ENCODE measurements at places on chromosomes 5 and 9.

DNA sequence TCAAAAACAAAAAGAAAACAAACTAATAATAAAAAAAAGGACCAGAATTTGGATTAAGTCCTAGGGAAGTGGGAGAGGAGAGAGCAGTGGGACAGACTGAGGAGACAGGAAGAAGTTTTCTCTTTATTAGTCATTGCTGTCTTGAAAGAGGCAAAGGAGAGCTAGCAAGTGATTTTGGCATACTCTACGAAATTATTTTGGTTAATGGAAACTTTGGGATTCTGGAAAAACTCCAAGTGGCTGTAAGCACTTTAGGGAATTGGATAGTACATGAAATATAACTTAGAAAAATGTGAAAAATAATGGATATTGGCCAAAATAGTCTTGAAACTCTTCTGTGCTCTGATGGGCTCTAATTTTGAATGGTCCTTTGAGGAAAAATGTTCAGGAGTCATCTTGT, 1641.8 kb upstream of the WWC1 start:
- DNase-seq, result no peak

GRCh38 chr5:57601996-57602395, 119.4 kb upstream of the ACTBL2 start:
- DNase-seq, result no peak

DNA sequence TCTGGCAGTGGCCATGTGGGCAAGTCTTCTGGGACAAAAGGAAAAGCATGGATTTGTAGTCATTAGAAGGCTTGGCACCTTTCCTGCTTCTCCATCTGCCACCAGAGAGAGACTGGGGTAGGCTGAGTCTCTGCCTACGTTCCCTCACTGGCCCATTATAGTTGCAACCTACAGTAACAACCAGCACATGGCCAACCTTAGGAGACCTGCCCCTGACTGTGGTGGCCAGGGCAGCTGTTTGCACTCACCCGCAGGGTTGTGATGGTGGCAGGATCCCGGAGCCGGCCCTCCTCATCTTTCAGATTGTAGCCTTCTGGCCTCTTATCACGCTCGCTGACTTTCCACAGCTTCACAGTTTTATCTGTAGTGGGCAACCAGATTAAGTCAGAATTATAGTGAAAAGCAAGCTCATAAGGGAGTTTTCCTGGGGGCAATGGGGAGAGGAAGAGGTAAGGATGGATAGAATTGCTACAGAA, 174.9 kb upstream of the GPR151 start:
- no peak for DNase-seq

GRCh38 chr9:21761309-21761901, 41.0 kb upstream of the MTAP start:
- DNase-seq, result no peak

- DNase-seq, result no peak
These were observed 10.9 kb downstream of the HK3 start for GRCh38 chr5:176888016-176888864.

GRCh38 chr9:100449420-100449819, 22.5 kb downstream of the MSANTD3 start:
- no peak for DNase-seq

DNA sequence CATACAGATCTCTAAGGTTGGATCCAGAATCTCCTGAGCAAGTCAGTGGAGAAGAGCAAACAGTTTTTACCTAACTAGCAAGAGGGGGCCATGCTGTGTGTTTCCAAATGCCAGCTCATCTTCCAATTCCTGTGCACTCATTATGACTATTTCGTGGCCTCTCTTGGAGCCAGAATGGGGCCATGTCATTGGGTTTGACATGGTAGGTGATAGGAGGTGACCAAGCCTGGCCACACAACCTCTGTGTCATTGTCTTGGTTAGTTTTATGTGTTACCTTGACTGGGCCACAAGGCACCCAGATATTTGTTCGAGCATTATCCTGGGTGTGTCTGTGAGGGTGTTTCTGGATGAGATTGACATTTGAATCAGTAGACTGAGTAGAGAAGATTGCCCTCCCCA, 206.2 kb downstream of the HSPA4 start:
- no peak for DNase-seq

- no peak for DNase-seq
These were observed 191.2 kb downstream of the ZNF462 start for GRCh38 chr9:107054146-107054545.

DNA sequence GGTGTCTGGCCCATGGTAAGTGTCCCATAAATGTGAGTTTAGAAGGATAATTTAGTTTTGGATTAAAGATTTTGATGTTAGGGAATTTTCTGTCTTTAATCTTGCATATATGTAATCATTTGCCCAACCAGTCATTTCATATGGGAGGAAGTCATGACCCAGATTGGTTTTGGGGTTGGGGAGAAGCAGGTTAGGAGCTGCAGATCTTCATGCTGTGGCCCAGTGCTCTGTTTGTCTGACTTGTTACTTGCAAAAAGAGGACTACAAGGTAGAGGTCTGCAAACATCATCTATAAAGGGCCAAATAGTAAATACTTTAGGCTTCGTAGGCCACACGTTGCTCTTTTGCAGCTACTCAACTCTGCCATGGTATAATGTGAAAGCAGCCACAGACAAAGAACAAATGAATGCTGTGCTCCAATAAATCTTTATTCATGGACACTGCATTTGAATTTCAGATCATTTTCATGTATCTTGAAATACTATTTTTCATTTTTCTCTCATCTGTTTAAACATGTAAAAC, 16.8 kb downstream of the OSTF1 start:
- no peak for DNase-seq

- no peak for DNase-seq
These were observed 124.2 kb downstream of the TMEM161B start for GRCh38 chr5:88144219-88145001.

DNA sequence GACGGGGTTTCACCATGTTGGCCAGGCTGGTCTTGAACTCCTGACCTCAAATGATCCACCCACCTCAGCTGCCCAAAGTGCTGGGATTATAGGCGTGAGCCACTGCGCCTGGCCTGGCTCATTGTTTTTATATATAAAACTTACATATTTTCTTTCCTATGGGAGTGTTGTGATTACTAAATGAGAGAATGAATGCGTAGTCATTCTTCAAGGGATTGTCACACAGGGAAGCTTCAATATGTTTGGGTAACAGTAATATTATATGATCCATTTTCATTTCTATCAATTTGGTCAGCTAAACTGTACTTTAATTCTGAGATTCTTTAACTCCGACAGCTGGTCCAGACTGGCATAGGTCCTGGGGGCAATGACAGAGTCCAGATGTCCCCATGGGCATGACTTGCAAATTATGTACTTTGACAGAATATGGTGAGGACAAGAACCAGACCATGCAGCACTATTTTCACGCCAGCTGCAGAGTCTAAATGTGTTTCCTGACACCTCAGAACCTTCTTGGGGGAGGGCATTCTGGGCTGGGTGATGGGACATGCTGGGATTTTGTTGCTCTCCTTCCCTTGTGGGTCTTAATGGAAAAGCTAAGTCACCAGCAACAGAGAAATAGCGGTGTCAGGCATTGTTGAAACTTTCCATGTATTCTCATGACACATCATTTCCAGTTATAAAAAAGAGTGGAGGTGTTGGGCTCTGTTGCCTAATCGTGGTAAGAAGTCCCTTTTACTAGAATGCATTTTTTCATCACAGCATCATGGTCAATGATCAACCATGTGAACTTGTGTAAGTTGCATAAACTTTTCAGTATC, 40.9 kb upstream of the TNC start:
- peak; percentile 70 for DNase-seq

GRCh38 chr9:70477907-70478480, 63.5 kb upstream of the KLF9 start:
- DNase-seq, result no peak

- no peak for DNase-seq
These were observed 366.3 kb downstream of the ICE1 start for GRCh38 chr5:5788793-5789192.

GRCh38 chr5:128667152-128667551, 129.1 kb upstream of the FBN2 start:
- no peak for DNase-seq

DNA sequence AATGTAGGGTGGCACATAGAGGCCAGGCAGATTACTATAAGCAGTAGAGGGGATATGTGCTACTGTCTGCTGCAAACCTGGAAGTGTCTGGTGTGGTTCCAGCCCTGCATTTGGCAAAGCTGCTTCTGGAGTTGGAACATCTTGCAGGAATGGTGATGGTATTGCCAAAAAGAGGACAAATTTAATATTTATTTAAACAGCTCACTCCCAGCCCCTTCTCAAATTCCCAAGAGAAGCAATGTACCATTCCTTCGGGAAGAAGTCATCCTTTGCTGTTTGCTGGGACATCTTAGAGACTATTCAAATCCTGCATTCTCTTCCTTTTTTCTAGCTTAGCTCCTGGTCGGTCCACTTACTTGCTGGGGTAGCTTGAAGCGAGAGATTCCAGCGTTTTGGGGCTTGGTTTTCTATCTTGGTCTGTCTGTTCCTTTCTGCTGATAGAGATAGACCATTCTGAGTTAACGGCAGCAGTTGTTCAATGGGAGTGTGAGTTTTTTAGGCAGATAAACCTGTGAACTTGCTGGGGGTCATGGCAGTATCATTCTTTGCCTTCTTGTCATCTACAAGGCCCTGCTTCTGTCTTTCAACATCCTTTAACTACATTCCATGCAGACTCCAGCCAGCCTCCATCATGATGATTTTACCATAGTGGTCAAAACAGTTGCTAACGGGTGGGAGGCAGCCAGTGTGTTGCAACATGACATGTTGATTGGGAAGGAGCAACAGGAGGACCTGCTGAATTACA, 69.9 kb downstream of the RCL1 start:
- DNase-seq, result no peak

DNA sequence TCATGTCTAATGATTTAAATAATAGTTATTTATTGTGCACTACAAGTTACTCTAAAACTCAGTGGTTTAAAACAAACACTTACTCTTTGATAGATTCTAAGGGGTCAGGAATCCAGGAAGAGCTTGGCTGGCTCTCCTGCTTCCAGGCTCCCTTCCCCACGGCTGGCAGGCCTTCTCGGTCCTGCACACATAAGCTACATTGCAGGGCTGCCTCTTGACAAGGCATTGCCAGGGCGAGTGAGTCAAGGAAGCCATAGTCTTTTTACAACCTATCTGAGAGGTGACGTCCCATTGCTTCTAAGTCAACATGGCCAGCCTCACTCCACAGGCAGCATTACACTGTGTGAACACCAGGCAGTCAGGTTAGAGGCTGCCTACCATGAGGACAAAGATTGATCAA, 119.8 kb downstream of the AUH start:
- no peak for DNase-seq

- no peak for DNase-seq
These were observed 30.7 kb upstream of the GPR21 start for GRCh38 chr9:123002754-123003153.

DNA sequence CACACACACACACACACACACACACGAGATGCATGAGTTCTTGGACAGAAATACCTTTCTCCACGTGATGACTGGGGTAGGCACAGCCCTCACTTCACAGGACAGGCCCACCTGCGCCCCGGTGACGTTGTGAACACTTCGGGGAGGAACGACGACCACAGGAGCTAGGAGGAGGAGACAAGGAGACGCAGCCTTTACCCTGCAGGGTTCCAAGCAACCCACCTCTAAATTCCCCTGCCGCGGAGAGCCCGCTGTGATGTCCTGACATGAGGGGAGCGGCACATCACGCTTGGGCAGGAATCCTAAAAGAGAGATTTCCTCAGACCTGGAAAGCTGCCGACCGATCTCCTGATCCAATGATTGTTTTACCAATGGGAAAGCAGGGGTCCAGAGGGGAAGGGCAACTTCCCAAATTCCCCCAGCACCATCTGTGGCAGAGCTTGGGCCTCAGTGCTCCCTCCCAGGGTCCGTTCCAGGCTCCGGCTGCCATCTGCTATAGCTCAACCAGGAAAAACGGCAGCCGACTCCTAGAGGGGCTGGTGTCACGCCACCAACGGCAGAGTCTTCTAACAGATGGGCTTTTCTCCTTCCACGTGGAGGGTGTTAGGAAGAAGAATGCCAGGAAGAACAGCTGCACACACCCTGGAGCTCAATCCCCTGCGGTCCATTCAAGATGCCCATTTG, 10.1 kb downstream of the IGFBPL1 start:
- DNase-seq, result no peak

GRCh38 chr5:65926893-65927292, 518 bp downstream of the ERBIN start:
- no peak for DNase-seq

GRCh38 chr9:34563262-34563661, 26.3 kb downstream of the CNTFR start:
- DNase-seq, result no peak

- no peak for DNase-seq
These were observed 78.3 kb upstream of the IRX1 start for GRCh38 chr5:3517348-3517747.

DNA sequence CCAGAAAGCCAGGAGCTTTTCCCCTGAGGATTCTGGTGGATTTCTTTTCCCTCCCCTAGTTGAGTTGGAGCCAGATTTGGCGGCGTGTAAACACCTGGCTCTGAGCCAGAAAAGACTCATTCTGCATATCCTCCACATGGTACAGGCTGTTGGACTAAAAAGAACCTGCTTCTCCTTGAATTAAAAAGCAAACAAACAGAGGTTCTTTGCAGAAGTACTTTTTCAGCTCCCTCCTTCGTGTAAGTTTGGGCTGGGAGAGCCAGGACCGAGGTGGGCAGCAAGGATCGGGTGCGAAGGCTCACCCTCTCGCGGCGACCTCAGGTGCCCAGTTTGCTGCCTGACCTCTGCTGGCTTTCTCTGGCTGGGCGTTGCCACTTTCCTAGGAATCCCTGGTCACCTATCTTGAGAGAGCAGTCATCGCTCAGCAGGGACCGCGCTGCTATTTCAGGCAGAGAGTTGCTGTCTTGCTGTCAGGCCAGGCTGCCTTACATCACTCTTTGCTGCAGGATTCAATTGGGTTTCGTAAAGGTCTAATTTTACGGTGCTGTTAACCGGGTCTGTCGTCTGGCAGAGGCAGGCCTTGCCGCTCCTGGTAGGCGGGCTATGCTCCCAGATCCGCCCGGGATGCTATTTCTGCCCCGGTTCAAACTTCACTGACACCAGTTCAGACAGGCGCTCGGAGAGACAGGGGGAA, 3.2 kb downstream of the PAPPA start:
- no peak for DNase-seq

GRCh38 chr9:127972236-127972871, 8.4 kb downstream of the EEIG1 start:
- DNase-seq, result no peak

DNA sequence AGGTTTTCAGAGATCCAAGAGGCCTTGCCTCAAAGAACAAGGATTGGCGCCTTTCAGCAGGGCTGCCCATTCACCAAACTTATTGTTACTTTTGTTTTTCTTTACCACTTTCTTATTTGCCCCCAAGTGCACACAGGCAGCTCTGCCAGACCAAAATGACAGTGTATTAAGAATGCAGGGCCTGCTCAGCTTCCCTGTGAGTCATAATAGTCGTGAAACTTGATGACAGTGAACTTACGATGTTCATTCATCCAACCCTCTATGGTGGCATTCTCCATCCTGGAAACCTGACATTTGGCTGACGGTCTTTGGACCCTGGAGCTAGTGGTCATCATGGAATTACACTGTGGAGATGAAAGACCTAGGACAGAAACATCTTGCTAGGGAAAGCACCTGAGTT, 44.3 kb downstream of the UBE2QL1 start:
- DNase-seq, result no peak
